ENCODE measurements at places on chromosomes 13 and 19. TPM values are rescaled to one million over a fixed set of nuclear protein-coding genes. Genes with fewer than 3 reads are reported as not detected.

The PSG7 gene
- not detected for total RNA-seq

The CTXN1 gene
- total RNA-seq = 14.7 TPM

The LPAR6 gene
- 59.9 TPM for total RNA-seq

The C19orf85 gene
- total RNA-seq = not detected

All from spinal cord (tissue), 10 donors.